Transverse colon (tissue), 4 donors: ENCODE measurements at places on chromosomes 2 and 18. TPM values are rescaled to one million over a fixed set of nuclear protein-coding genes. Genes with fewer than 3 reads are reported as not detected.

C2orf80 gene
- total RNA-seq, result not detected

IL36A gene
- total RNA-seq, result not detected

DPYSL5 gene
- not detected for total RNA-seq

GALNT3 gene
- 55.7 TPM for total RNA-seq

ERFE gene
- total RNA-seq, result not detected

TCF7L1 gene
- 1.4 TPM for total RNA-seq

PECR gene
- 29.1 TPM for total RNA-seq

UGT1A10 gene
- total RNA-seq, result 54.9 TPM

KHK gene
- 1.8 TPM for total RNA-seq

LPIN2 gene
- 78.0 TPM for total RNA-seq

SLC4A3 gene
- total RNA-seq, result 25.9 TPM

TNFRSF11A gene
- 29.5 TPM for total RNA-seq

HOXD8 gene
- 7.8 TPM for total RNA-seq

REEP1 gene
- 196 TPM for total RNA-seq

FZD7 gene
- 12.2 TPM for total RNA-seq

- no peak for DNase-seq
- H3K27ac ChIP-seq, result no peak overlapping the region
- no peak overlapping the region for H3K4me3 ChIP-seq
- H3K36me3 ChIP-seq, result no peaks in the 10 kb centered on the region
These were observed 20.4 kb downstream of the TTR start for GRCh38 chr18:31612124-31612523.

- H3K27ac ChIP-seq, result no peak overlapping the region
- H3K36me3 ChIP-seq, result no peaks in the 10 kb centered on the region
- H3K4me1 ChIP-seq, result peaks cover 36% of the 10 kb centered on the region
- no peak overlapping the region for H3K4me3 ChIP-seq
- no peak for DNase-seq
These were observed 42.7 kb downstream of the SETBP1 start for GRCh38 chr18:44723411-44723810.

DNA sequence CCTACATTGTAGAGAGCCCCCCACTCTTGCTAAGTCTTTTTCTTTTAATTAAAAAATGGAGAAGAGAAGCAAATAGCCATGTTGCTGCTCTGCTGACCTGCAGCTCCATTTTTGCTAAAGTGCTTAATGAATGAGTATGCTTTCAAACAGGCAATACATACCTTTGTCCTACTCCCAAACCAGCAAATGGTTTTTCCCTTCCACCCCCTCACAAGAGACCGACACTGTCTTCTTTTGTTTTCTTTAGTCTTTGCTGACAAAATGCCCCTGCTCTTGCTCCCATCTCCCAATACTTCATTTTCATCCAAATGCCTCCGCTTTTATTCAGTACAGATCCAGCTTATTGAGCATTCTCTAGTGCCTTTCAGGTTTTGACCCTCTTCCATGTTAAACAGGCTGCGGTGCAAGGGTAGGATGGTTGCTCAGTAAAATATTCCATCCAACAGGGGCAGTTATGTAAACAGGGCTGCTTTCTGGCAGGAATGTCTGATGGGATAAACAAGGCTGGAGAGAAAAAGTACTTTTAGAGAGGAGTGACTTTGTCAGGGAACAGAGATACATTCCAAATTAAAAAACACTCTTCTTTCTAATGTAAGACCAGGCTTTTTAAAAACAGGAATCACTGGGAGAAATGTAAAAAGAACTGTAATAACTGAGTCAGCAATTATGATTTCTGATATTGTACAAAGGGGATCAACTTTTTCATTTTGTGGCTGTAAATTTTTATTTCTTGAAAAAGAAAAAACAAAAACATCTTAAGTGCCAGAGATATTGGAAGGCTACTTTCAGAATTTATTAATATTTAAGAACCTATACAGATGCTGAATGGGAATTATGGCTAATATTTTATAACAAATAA is 136.8 kb downstream of the MEP1B start:
- H3K4me1 ChIP-seq, result peaks cover 3% of the 10 kb centered on the region
- H3K27ac ChIP-seq, result peak overlapping the region; percentile 17
- no peaks in the 10 kb centered on the region for H3K36me3 ChIP-seq
- DNase-seq, result no peak

- no peak for DNase-seq
- peaks cover 3% of the 10 kb centered on the region for H3K4me1 ChIP-seq
- peaks cover 57% of the 10 kb centered on the region for H3K27me3 ChIP-seq
- no peak overlapping the region for H3K4me3 ChIP-seq
- no peaks in the 10 kb centered on the region for H3K36me3 ChIP-seq
- no peak overlapping the region for H3K27ac ChIP-seq
These were observed 7.7 kb upstream of the NFATC1 start for GRCh38 chr18:79388043-79388442.

DNA sequence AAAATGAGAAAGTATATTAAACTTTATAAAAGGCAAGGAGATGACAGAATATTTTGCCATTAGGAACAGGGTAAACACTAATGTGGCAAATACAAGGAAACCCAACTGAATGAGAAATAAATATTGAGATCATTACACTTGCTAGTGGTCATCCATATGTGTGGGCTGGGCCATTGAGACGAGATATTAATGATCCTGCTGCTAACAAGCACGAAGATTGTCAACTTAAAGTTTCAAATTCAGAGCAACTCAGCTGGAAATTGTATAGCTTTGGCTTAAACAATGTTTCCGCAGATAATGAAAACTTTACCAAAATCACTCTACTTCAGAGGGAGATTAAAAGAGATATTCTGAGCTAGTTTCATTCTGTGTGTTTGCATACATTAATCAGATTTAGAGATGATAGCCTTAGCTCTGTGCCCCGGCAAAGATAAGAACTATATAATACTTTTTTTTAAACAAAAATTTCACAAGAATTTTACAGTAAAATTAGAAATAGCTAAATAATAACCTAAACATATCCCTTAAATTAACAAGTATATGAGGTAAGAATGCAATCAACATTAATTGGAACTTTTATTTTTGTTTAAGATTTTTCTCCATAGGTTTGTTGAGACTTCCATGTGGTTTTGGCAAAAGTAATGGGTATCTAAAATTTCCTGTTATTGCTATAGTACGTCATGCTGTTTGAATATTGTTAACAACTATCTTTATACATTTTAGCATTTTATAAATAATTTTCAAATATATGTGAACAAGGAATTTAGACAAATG is 40.0 kb downstream of the FN1 start:
- no peaks in the 10 kb centered on the region for H3K36me3 ChIP-seq
- DNase-seq, result no peak
- H3K4me1 ChIP-seq, result peaks cover 4% of the 10 kb centered on the region
- H3K27me3 ChIP-seq, result no peaks in the 10 kb centered on the region

- DNase-seq, result no peak
- H3K4me1 ChIP-seq, result no peaks in the 10 kb centered on the region
- no peaks in the 10 kb centered on the region for H3K27me3 ChIP-seq
These were observed 52.3 kb downstream of the HIBCH start for GRCh38 chr2:190267302-190267701.

DNA sequence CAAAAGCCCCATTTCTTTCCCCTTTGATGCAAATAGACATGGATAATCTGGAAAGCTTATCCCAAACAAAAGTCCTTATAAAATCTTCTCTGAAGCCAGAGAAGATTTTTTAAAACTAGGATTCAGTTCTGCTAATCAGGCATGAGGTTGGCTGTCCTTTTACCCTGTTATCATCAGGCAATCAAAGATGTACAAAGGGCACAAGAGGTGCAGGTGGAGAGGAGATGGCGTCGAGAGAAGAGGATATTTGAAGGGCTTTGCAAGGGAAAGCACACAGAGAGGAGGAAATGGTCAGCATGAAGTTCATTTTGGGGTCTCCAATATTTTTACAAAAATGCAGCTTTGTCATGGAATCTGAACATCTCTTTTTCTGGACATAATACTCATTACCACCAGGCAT is 88.5 kb downstream of the KLF7 start:
- no peak overlapping the region for H3K27ac ChIP-seq
- no peak for DNase-seq
- H3K4me3 ChIP-seq, result no peak overlapping the region
- no peaks in the 10 kb centered on the region for H3K4me1 ChIP-seq
- no peaks in the 10 kb centered on the region for H3K27me3 ChIP-seq

DNA sequence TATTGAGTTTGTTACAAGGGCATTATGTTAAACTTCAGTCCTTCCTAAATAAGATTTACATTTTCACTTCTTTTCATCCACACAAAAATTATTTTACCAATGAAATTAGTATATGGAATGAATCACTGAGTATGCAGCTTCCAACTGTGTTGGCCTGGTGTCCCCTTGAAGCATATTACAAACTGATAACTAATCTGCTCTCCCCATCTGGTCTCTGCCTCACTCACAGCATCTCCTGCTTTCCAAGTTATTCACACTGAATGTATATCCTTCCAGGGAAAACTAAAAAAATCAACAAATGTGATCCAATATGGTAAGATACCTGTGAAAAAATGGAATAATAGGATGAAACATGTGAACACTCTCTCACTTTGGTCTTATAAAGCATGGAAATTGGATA is 90.0 kb upstream of the NYAP2 start:
- DNase-seq, result no peak
- no peaks in the 10 kb centered on the region for H3K4me1 ChIP-seq
- H3K36me3 ChIP-seq, result no peaks in the 10 kb centered on the region
- H3K27me3 ChIP-seq, result no peaks in the 10 kb centered on the region

DNA sequence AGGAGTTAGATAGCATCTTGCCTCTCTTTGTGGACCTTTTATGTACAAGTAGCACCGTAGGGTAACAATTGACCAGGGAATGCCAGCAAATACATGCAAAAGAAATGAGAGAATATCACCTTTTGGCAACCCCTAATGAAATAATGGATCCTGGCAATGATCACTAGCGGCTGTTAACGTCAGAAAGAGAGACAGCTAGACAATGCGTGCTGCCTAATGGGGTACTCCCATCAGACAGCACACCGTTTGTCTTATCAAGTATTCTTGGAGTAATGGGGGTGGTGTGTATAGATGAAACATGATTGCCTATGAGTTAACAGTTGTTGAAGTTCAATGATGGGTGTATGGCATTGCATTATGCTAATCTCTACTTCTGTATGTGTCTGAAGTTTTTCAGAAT is 1.6 kb downstream of the ELAC1 start:
- H3K27ac ChIP-seq, result peak overlapping the region; percentile 97
- H3K27me3 ChIP-seq, result no peaks in the 10 kb centered on the region
- H3K36me3 ChIP-seq, result no peaks in the 10 kb centered on the region
- H3K4me3 ChIP-seq, result no peak overlapping the region
- DNase-seq, result no peak
- peaks cover 10% of the 10 kb centered on the region for H3K4me1 ChIP-seq

DNA sequence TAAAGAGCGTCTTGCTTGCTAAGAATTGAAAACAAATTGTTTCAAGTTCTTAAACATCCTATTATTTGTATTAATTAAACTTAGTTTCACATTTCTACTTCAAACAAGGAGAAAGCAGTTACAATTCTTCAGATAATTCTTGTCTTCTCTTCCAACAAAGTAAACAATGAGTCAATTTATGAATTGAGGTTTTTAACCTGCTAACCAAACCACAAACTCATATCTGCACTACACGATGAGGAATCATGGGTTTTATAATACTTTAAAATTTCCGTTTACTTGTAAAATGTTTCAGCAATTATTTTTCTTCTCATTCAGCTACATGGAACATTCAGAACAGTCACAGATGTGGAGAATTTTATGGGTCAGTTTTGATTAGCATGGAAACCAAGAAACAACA is 114.2 kb downstream of the SPIRE1 start:
- no peaks in the 10 kb centered on the region for H3K27me3 ChIP-seq
- no peak overlapping the region for H3K27ac ChIP-seq
- DNase-seq, result no peak
- no peak overlapping the region for H3K4me3 ChIP-seq

DNA sequence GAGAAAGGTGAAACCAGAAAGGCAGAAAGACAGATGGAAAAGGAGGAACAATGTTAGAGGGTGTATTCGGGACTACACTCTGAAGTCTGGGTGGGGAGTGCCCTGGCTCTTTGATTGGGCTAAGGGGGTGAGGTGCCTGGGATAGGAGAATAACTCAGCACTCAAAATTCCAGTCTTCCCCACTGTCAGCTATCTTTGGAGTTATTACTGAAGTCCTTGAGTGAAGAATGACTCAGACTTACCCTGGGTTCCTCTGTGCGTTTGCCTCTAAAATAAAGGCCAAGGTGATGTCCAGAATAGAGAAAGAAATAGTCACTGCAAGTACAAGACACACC is 151.8 kb upstream of the SERPINE2 start:
- no peaks in the 10 kb centered on the region for H3K36me3 ChIP-seq
- DNase-seq, result no peak
- H3K27me3 ChIP-seq, result no peaks in the 10 kb centered on the region
- H3K4me3 ChIP-seq, result no peak overlapping the region
- no peak overlapping the region for H3K27ac ChIP-seq
- H3K4me1 ChIP-seq, result no peaks in the 10 kb centered on the region

GRCh38 chr18:28594034-28594433 is 417.1 kb upstream of the CDH2 start:
- no peak for DNase-seq
- H3K4me3 ChIP-seq, result no peak overlapping the region
- H3K27ac ChIP-seq, result no peak overlapping the region
- no peaks in the 10 kb centered on the region for H3K27me3 ChIP-seq
- H3K4me1 ChIP-seq, result no peaks in the 10 kb centered on the region

DNA sequence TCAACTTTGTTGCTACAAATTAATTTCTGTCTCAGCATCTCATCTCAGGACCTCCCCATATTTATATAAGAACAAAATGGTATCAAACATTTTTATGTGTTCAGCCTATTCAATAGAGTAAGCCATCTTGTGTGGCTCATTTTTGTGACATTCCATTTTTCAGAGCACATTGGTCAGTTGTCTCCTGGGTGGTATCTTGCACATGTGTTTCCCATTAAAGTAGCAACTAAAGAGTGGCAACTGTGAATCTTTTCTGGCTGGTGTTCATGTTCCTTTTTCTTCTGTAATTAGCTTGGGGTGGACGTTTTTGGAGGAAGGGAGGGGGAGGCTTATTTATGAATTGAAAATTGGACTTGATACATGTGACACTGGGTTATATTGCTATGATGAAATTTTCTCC is 45.4 kb upstream of the EFEMP1 start:
- H3K4me1 ChIP-seq, result no peaks in the 10 kb centered on the region
- H3K27ac ChIP-seq, result no peak overlapping the region
- H3K4me3 ChIP-seq, result no peak overlapping the region
- H3K36me3 ChIP-seq, result no peaks in the 10 kb centered on the region
- no peaks in the 10 kb centered on the region for H3K27me3 ChIP-seq

DNA sequence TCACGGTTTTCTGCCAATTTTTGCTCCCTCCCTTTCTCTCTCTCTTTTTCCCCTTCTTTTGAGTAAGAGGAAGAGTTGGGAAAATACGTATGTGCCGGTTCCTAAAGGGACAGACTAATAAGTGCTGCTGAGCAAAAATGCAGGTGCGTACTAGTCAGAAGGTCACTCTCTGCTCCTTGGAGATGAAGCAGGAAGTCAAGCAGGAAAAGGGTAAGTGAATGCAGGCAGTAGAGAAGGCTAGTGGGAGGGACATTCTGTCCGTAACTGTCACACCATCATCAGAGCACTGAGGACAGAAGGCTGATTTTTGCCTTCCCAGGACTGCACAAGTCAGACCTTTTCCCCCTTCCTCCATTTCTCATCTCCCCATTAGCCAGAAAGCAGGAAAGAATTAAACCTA is 105.7 kb downstream of the CDH2 start:
- no peak for DNase-seq
- no peak overlapping the region for H3K4me3 ChIP-seq
- H3K4me1 ChIP-seq, result no peaks in the 10 kb centered on the region
- H3K27ac ChIP-seq, result no peak overlapping the region
